ENCODE measurements at places on chromosomes 12 and 14.
A peak's percentile ranks its signal among the peaks of the same experiment; 100 is the strongest.

GRCh38 chr12:57456145-57456700 lies 1.1 kb downstream of the INHBE start:
- DNase-seq = peak; percentile 62

DNA sequence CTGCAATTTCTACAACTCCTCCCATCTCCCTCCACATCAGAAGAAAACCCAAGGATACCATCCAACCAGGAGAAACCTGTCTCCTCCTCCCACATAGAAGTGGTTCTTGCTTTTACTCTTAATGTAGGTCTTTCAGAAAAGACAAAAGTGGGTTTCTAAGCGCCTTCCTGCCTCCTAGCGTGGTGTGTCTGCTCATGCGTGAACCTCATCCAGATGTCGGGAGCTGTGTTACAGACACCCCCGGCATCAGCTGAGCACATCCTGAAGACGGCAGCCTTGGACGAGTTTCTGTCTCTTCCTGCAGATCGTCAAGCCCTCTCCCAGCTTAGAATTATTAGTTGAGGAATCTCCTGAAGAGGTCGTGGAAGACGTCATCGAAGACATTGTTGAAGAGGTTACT lies 9.5 kb downstream of the LRRC43 start:
- no peak for DNase-seq

DNA sequence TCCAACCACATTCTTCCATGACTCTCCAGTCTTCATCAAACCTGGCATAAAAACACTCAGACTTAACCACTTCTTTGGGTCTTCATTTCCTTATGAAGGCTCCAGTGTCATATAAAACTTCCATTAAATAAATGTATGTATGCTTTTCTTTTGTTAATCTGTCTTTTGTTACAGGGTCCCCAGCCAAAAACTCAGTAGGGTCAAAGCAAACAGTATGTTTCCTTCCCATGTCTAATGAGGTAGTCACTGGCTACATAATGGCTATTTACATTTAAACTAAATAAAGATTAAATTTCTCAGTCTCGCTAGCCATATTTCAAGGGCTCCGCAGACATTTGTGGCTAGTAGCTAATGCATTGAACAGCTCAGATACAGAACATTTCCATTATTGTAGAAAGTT lies 40.1 kb upstream of the STAB2 start:
- no peak for DNase-seq

GRCh38 chr14:105944632-105945610 lies 418.5 kb downstream of the TMEM121 start:
- peak; percentile 73 for DNase-seq

DNA sequence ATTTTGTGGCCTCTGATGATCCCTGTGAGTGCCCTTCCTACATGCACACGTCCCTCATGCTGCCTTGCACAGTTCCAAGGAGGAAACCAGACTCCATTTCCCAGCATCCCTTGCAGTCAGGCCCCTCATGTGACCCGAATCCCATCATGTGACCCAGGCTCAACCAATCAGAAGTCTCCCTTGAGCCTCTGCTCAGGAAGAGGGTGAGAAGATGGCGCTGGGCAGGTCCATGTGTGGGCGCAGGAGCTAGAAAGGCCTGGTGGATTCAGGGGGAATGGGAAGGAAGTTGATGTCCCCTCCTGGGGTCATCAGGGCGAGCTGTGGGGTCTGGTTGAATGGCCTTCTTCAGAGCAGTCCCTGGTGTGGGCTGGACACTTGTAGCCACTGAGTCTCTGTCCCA lies 240.5 kb downstream of the ADGRD1 start:
- DNase-seq = no peak

GRCh38 chr12:78888568-78888967 lies 24.0 kb downstream of the SYT1 start:
- DNase-seq = no peak

GRCh38 chr12:103928682-103929045 lies 1.5 kb upstream of the HSP90B1 start:
- peak; percentile 60 for DNase-seq

DNA sequence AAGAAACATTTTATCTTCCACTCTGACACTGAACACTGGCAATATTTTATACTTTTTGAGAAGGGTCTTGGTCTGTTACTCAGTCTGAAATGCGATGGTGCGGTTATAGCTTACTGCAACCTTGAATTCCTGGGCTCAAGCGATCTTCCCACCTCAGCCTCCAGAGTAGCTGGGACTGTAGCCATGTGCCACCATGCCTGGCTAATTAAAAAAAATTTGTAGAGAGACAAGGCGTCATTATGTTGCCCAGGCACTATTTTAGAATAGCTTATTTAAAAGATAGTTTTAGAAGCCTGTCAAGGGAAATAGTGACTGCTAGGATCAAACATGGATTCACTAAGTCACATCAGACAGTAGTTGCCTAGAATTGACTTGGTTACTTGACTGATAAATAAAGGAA lies 5.9 kb downstream of the ERC1 start:
- no peak for DNase-seq

DNA sequence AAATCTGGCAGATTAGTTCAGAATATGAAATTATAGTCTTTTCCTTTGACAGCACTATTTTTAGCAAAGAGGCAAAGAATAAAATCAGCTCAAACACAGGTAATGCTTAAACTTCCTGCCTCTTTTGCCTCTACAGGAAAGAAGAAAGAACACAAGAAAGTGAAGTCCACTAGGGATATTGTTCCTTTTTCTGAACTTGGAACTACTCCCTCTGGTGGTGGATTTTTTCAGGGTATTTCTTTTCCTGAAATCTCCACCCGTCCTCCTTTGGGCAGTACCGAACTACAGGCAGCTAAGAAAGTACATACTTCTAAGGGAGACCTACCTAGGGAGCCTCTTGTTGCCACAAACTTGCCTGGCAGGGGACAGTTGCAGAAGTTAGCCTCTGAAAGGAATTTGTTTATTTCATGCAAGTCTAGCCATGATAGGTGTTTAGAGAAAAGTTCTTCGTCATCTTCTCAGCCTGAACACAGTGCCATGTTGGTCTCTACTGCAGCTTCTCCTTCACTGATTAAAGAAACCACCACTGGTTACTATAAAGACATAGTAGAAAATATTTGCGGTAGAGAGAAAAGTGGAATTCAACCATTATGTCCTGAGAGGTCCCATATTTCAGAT lies 17.4 kb downstream of the TMPO start:
- DNase-seq = peak; percentile 67

DNA sequence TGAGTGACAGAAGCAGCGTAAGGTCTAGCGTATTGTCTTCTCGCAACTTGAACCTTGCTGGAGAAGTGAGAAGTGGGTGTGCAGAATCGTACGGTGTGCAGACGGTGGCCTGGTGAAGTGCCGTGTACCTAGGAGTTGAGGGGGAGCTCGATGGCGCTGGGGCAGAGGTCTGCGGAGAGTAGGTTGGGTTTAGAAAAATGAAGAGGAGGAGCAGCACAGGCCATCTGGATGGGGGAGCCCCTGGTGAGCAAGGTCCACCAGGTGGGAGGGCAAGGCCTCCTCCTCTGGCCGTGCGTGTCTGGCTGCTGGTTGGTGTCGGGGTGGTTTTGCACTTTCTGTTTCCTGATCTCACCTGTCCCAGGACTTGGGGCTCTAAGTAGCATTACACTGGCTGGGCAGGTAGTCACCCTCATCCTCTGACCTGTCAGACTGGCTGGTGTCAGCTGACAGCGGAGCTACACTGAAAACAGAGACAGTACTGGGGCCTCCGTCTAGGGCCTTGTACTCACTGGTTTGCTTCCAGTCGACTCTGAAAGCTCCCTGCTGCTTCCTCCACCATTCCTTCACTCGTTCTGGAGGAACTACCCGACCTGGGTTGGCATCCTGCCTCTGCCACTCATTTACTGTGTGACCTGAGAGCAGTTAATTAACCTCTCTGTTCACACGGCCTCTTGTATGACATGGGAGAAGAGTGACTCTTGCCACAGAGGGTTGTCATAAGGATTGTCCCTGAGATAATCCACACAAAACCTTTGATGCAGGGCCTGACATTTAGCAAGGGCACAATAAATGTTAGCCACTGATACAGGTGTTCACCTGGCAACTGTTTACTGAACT lies 228.3 kb downstream of the SLC41A2 start:
- no peak for DNase-seq

GRCh38 chr14:32939254-32940065 lies 781 bp downstream of the NPAS3 start:
- DNase-seq = no peak

DNA sequence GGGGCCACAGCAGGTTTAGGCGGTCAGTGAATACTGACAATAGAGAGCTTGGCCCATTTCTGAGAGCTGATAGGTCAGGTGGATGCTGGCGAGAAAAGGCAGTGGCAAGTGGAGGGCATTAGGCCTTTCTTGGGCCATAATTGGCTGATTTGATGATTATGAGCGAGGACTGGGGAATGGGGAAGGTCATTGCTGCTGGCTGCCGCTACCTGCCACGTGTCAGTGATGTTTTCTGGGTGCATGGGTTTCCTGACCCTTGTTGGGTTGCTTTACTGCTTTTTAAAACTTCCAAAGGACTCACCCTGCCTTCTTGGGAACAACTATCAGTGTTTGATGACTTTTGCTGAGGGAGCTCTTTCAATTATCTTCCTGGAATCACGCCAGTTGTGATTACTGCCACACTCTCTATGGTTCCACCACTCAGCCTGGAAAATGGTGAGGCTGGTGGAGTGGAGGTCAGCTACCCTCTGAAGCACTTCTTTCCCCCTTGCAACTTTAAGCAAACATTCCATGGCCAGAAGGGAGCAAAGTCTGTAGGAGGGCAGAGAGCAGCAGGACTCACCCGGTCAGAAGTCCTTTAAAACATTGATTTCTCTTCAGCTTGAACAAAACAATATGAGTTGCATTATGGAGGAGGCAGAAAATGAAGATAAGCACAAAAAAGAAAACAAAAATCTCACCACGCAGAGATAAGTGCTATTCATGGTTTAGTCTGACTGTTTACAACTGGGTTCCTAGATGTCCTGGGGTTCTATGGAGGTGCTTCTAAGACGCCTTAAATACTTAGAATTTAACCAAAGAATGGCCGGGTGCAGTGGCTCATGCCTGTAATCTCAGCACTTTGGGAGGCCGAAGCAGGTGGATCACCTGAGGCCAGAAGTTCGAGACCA lies 12.1 kb upstream of the SLC10A1 start:
- DNase-seq = no peak

GRCh38 chr12:75389706-75390105 lies 1.2 kb upstream of the GLIPR1L2 start:
- no peak for DNase-seq

DNA sequence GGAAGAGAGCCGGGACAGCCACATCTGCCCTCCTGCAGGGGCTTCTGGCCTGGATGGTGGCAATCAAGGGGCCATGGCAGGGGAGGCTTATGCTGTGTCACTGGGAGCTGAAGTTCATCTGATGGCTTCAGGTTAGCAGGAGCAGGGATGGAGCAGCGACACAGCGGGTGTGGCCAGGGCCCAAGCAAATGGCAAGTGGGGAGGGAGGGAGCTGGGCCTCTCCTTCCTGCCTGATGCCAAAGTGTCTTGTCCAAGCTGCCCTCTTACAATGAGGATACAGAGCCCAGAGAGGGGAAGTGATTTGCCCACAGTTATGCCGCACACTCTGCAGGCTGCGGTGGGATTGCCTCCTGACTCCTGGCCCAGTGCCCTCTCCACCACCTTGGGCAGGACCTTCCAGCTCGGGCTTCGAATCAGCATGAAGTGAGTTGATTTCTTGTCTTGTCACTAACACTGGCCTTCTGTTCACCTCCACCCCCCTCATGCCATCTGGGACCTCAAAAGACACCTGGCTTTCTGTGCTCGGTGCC lies 51.3 kb downstream of the IQSEC3 start:
- no peak for DNase-seq

- DNase-seq = no peak
Measured at GRCh38 chr12:49251357-49251756, 13.5 kb upstream of the TUBA1C start.

DNA sequence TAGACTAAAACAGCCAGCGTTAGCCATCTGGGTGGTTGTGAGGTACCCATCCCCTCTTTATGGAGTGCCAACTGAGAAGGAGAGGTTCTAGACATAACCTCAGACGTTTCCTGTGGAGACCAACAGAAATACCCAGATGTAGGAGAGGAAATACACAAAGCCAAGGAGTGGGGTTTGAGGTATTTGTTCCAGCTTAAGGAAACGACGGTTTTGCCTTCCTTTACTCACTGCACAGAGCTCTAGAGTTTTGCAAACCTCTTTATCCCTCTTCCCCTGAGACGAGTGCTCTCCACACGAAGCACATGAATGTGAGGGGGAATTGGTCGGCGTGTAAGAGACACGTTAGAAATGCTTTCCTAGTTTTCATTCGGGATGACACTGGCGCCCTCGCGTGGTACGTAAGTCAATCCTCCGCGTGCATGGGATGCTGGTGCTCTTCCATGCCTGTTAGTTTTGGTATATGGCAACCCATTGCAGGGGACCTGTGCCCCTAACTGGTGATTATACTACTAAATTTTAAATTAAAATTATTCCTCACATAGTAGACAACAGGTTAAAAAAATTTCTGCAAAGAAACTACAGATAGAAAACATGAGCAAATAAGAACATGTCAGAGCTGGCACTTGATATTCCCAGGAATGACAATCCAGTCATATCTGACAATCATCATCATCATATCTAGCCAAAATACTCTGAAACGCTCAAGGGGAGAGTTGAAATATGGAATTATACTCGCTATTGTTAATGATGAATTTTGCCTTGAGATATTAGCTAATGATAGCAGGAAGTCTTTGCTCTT lies 121.7 kb downstream of the PPM1H start:
- peak; percentile 38 for DNase-seq

GRCh38 chr14:76576047-76576741 lies 185.1 kb upstream of the VASH1 start:
- no peak for DNase-seq

- DNase-seq = no peak
Measured at GRCh38 chr12:2855546-2855945, 1.3 kb downstream of the TEX52 start.

GRCh38 chr14:69312608-69313007 lies 52.6 kb downstream of the GALNT16 start:
- no peak for DNase-seq

- no peak for DNase-seq
Measured at GRCh38 chr14:61644834-61645233, 50.5 kb upstream of the HIF1A start.

DNA sequence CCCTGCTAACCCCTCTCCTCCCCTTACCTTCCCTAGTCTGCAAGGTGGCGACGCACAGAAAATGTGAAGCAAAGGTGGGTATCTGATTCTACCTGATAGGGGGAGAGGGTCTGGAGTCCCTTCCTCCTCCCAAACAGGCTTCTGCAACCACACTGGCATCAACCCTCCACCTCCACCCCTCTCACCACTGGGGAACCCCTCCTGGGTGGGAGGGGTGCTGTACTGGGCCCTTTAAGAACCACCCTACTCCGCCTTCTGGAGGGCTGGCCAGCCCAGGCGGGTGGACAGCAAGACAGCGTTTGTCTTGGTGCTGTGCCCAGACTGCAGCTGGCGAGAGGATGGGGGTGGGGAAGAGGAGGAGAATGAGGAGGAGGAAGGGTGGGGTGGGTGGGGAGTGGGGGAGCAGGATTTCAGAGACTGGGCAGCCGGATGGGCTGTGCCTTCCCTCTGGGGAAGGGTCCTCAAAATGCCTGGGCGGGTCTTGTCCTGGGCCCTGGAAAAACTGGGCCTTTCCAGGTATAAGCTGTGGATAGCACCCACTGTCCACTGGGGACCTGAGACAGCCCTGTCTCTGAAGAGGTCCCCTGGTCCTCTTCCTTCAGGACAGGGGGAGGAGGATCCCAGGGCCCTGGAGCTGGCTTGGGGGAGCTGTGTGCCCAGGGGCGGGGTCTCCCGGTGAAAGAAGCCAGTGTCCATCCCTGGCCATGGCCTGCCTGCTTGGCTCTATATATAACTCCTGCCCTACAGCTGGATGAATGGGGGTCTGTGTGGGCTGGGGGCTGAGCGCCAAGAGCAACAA lies 2.8 kb downstream of the TNS2 start:
- DNase-seq = no peak

Measured in CD4-positive, alpha-beta T cell treated with Interleukin-2 at 100 ng/mL for 4 hours (primary cell).